Hematopoietic multipotent progenitor cell treated with erythropoietin and hydrocortisone succinate and interleukin-3 and kit ligand, for 8 days (in vitro differentiated cells): ENCODE measurements at places on chromosomes 12 and 14.
A peak's percentile ranks its signal among the peaks of the same experiment; 100 is the strongest.

- DNase-seq, result no peak
Observed at GRCh38 chr14:84262932-84263331, 1267.0 kb upstream of the FLRT2 start.

GRCh38 chr12:6384499-6385436, 806 bp downstream of the LTBR start:
- no peak for DNase-seq

DNA sequence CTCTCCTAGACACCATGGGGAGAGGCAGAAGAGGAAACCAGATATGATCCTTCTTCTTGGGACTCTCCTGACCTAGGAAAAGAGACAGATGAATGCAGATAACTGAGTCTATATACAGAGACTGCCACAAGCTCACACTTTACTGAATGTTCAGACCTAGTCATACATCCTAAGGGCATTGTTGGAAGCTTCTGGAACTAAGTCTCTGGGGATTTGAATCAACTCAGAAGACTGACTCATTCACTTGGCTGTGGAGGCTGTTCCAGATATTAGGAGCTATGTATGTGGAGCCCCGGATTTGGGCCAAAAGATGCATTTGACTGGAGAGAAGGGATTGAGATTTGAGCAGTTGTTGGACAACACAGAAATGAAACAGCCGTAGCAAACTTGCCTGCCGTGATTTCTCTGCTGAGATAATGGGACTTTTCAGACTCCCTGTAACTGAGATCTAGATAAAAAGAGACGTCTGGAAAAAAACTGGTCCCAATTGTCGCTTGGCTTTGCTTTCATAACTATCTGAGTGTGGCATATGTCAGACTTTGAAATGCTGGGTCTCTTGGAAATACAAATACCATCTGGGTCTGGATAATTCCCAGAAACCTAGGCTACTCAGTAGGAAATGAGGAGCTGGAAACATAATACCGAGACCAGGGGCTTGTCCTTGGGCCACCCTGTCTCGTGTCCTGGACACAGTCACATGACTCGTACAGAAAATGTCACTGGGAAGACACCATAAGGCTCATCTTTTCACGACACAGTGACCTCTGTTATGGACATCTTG, 396.8 kb downstream of the NUAK1 start:
- DNase-seq, result no peak

DNA sequence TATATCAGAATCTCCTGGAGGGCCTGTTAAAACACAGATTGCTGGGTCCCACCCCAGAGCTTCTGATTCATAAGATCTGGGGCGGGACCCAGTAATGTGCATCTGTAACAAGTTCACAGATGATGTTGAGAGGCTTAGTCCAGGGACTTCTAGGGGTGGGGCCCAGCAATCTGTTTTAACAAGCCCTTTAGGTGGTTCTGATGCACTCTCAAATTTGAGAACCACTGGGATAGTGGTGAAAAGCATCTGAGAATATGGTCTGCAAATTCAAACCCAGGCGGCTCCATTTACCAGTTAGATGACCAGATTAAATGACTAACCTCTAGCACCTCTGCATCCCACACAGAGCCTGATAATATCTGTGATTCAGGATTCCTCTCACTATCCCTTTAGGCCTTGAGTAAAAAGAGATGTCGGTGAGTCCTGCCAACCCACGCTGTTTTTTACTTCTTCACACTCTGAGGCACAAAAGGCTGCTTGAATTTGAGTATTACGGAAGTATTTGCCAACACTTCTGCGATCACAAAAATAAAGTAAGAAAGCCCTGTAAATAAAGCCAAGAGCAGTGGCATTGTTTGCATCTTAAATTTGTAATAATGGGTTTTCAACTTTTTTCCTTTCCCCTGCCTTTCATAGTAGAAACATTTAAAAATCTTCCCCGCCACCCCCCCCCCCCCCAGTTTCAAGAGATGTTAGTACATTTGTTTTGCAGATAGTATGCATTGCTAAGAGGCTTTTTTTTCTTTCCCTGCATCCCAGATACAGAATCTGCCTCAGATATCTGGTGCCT, 1.8 kb upstream of the FRS2 start:
- DNase-seq, result peak; percentile 23

GRCh38 chr12:130463818-130464670, 126.4 kb downstream of the PIWIL1 start:
- DNase-seq, result no peak

GRCh38 chr12:38713294-38713693, 192.1 kb downstream of the CPNE8 start:
- no peak for DNase-seq

- no peak for DNase-seq
Observed at GRCh38 chr12:15534874-15535273, 212.6 kb downstream of the PTPRO start.

GRCh38 chr12:51678086-51678724, 87.2 kb downstream of the SCN8A start:
- peak; percentile 55 for DNase-seq

GRCh38 chr12:22329621-22330020, 4.9 kb downstream of the ST8SIA1 start:
- peak; percentile 25 for DNase-seq

GRCh38 chr12:45973526-45973925, 16.8 kb downstream of the SCAF11 start:
- no peak for DNase-seq
